Dorsolateral prefrontal cortex (tissue), 122 donors: ENCODE measurements at places on chromosomes 16 and 17.

DNA sequence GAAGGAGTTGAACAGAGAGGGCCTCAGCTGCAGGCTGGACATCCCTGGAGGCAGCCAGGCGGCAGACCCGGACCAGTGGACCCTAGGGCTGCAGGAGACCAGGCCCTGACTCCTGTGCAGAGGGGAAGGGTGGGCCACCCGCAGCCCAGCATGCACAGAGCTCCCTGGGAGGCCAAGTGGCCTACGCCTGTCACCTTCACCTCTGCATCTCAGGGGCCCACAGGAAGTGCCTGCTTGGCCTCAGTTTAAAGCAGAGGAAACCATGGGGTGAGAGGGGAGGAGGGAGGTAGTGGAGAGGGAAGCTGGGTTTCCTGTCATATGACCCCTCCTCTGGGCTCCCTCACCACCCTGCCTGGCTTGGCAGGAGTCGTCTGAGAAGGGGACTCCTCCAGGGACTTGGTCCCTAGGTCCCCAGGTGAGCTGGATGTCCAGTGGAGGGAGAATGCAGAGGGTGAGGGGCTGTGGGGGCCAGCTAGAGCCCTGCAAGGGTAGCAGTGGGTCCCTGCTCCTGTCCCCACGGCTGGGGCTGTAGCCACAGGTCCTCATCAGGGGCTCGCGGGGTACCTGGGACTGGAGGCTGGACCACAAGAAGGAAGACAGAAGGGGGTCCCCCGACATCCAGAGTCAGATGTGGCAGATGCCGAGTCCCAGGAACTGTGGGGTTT, at the start of gene TMC8:
Gene TMC8, plus strand, starts transcription at position 335 of the 665 bp plus-strand sequence. CDS start 818 bp downstream, outside the sequence.
- no peak for DNase-seq

DNA sequence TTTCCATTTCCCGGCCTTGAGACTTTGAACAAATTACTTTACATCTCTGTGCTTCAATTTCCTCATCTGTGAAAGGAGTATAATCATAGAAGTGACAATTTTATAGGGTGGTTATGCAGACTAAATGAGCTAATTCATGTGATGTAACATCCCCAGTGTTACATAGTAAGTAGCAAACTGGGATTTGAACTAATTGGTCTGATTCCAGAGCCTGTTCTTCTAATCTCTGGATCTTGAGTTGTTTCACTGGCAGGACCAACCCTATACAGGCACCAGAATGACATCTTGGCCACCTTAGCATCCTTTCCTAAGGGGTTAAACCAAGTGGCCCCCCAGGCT, 77.7 kb downstream of the AATF start:
- DNase-seq: no peak

DNA sequence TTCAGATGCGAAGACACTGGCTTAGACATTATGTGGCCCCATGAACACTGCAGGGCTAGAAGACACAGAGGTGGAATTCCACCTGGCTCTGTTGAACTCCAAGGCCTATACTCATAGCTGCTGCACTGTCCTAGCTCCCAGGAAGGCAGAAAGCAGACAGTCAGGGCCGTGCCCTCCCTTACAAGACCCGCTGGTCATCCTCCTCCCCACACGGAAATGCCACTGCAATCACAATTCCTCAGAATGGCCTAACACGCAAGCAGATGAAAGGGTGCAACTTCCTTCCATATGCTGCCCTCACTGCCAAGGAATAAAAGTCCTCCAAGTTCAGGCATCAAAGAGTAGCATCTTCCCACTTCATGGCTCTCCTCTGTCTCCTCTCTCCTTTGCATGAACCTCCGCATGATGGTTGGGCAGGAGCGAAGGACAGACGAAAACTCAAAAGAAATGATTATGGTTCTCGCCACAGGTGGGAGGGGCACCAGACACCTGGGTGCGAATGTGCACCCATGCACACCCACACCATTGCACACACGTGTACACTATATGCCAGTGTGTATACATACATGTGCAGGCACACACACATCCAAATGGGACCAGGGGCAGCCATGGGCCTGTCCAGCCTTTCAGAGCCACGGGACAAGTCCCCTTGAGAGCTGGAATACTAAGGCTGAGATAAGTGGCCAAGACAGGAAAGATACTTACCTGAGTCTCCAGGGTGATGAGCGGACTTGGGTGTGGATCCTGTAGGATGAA, 113.3 kb downstream of the XYLT1 start:
- no peak for DNase-seq

GRCh38 chr16:66741950-66742808, 9.2 kb downstream of the DYNC1LI2 start:
- no peak for DNase-seq

GRCh38 chr16:70407811-70408274, 31.1 kb downstream of the ST3GAL2 start:
- DNase-seq: no peak

GRCh38 chr17:17298108-17298507, 5.1 kb upstream of the NT5M start:
- DNase-seq: no peak

DNA sequence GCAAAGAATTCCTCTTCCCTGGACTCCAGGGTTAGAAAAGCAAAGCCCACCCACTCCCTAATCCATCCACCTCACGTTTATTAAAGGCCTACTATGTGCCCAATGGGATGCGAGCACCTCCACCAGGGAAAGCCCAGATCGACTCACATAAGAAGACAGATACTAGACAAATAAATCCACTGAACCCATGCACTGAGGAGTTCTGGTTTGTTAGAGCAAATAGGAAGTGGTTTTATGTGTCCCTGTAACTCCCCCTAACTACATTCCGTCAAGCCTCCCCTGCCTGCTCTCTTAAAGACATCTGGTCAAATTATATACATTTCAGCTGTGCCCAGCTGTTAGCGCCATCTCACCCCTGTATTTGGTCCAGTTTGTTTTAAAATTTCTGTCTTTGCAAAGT, 218.5 kb upstream of the RPL38 start:
- no peak for DNase-seq

DNA sequence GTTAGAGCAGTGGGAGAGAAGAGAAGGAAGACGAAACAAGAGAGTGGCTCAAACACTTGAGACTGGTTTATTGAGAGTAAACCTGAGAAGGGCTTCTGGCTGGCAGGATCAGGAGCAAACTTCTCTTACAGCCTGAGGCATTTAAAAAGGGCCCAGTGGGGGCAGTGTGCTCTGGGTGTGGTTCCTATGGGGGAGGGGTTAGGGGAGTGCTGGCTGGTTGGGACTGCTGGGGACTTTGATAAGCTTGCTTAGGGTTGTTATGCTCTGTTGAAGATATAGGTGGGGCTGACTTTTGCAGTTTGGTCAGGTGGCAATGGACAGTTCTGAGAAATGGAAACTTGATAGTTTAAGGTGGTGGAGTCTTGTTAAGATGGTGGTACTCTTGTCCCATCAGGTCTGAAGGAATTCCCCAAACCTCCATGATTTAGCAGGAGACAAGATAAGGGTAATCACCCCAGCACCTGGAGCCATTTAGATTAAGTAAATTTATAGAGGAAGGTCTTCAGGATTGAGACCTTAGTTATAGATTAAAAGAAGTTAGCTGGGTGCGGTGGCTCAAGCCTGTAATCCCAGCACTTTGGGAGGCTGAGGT, 79.3 kb downstream of the EMP2 start:
- no peak for DNase-seq

DNA sequence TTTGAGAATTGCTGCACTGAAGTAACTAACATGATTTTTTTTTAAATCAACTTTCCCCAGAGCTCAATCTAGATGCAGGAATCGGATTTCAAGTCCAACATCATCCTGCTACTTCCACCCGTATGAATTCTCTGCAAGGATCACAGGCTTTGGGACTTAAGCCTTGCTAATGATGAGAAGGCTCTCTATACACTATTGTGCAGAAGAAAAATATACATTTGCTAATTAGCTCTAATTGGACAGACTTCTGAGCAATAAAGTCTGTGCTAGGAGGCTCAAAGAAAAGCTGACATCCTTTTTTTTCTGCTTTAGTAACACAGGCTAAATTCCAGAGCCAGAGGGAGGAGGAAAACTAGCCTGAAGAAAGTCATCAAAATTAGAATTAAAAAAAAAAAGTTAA, 433.6 kb downstream of the PMP22 start:
- no peak for DNase-seq

GRCh38 chr16:86461037-86461436, 49.3 kb upstream of the FOXF1 start:
- DNase-seq: no peak

- DNase-seq: no peak
Measured at GRCh38 chr17:42871647-42872046, 20.6 kb downstream of the AOC3 start.

- DNase-seq: peak; percentile 60
Measured at GRCh38 chr17:37220607-37220953, 155.2 kb upstream of the C17orf78 start.

GRCh38 chr17:17783825-17784656, 52.7 kb downstream of the SREBF1 start:
- peak; percentile 74 for DNase-seq

DNA sequence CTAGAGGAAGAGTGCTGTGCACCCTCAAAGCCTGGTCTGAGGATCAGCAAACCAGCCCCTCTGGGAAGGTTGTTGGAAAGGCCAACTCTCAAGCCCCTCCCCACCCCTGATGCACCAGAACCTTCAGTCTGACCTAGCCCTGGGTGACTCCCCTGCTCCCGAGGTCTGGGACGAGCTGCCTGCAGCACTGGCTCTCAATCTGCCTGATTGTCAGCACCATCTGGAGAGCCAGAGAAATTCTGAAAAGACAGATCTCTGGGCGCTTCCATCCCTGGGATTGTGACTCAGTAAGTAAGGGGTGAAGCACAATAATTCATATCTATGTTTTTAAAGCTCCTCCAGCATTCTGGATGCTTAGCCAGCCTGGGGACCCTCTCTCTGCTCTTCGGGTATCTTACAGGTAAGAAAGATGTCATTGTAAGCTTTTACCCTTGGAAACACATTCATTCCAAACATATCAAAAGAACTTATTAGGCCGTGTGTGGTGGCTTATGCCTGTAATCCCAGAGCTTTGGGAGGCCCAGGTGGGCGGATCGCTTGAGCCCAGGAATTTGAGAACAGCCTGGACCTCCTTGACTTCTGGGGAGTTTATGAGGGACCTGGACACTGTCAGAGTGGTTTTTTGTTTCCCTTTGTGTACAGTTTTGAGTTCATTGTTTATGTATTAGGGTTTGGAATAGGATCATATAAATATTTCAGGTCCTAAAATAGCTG, 147.5 kb downstream of the KCNJ12 start:
- DNase-seq: no peak

DNA sequence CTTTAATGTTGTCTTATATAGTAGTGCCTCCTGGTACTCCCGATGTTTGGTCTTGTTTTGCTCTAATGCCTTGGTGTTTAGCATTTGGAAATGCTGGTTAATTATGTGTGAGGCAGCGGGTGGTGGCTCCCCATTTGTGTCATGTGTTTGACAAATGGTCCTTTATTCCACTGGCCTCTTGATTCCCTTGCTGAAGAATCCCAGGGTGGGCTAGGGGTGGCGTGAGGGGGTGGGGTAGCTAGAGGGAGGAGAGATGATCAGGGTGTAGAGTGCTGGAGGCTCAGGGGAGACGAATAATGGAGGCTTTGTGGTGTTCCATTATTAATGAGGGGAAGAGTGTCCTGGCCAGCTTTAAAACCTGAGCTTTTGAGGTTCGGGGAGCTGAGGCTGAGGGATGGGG, 5.4 kb downstream of the DYNLL2 start:
- no peak for DNase-seq

DNA sequence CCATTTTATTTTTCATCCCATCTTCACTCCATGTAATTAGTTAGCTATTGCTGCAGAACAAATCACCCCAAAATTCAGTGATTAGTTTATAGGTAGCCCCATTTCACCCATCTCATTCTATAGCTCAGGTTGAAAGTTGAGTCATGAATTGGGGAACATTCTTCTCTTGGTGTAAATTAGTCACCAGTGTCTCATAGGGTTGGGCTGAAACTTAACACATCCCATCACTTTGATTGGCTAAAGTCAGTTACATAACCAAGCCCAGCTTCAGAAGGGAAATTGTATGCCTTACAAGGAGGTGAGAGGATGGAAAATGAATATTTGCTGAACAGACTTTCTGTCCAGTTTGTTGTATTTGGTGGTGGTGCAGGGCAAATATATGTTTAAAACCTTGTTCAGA, 477.5 kb downstream of the WWOX start:
- DNase-seq: no peak

- no peak for DNase-seq
Measured at GRCh38 chr16:20939611-20940010, 39.0 kb downstream of the LYRM1 start.

GRCh38 chr16:62751218-62751617, 715.0 kb upstream of the CDH8 start:
- no peak for DNase-seq

DNA sequence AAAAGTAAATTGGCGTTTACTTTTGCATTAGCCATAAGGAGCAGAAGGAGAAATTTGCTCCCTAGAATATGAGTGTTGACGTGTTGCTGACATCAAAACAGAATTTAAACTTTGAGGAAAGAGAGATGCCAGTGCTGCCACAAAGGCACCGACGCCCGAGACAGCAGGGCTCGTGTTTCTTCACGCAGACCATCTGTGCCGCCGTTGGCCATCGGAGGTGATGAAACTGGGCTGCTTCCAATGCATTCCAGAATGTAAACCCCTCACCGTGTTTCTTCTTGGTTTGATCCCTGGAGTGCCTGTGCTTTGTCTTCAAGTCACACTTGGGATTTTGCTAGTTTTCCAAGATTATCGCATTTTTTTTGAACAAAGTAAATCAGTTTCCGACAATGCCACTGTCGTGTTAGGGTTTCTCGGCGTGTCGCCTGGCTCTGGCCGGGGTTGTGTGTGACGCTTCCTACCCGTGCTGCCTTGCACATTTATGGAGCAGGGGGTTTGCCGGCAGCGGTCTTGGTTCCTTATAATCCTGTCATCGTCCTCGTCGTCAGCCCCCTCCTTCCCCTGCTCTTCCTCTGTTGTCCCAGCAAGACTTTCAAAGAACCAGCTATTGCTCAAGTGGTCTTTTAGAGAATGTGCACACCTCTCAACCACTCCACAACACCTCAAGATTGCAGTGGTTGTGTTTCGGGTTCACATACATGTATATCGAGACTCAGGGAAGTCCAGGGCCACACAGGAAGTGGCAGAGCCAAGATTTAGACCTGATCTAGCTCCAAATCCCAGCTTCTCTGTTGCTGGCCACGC, 103.9 kb downstream of the METRNL start:
- no peak for DNase-seq

- DNase-seq: no peak
Measured at GRCh38 chr17:2239882-2240430, 63.6 kb downstream of the SMG6 start.

DNA sequence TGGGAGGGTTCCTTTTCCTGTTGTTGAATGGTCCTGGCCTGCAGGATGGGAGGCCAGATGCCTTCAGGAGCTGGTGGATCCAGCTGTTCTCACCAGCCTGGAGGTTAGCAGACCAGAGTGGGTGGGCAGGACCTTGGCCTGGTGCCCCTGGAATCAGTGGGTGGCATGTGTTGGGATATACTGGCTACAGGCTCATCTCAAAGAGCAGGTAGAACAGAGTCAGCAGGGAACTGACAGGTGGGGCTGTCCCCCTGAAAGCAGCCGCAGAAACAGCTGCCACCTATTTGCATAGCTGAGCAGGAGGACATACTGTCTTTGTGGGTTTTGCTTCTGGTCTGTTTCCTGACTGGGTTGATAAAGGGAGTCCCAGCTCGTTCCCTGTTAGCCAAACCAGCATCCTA, 144.1 kb downstream of the RAB11FIP4 start:
- no peak for DNase-seq
